ENCODE measurements at places on chromosomes 6 and 20. TPM values are rescaled to one million over a fixed set of nuclear protein-coding genes. Genes with fewer than 3 reads are reported as not detected.

The PI16 gene
- total RNA-seq: 1.7 TPM

The MCHR2 gene
- not detected for total RNA-seq

The RSPO4 gene
- 0.13 TPM for total RNA-seq

The ZSCAN23 gene
- total RNA-seq: 5.5 TPM

DNA sequence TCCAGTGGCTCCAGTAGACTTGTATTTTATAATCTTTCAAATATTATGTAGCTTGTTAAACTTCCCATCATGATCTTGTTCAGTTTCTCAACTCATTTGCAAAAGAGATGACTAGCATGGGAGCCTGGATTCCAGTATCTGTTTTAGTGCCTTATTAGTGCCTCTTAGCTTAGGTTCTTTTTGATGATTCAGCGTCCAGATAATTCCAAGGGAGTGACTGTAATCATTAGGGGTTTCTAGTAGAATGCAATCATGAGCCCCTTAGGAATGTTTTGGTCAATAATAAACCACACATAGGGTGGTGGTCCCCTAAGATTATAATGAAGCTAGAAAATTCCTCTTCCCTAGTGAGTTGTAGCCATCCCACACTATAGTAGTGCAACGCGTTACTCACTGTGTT lies 7.0 kb downstream of the CD2AP start:
- DNase-seq: no peak

GRCh38 chr6:18266523-18266912 lies 2.2 kb upstream of the DEK start:
- DNase-seq: no peak

All from kidney (tissue), 22 donors.